HS-5 (cell line): ENCODE measurements at places on chromosomes 2 and 18.

- DNase-seq = no peak
These were observed 119.0 kb downstream of the RPIA start for GRCh38 chr2:88810488-88810887.

GRCh38 chr2:24402242-24403097, 42.1 kb upstream of the ITSN2 start:
- no peak for DNase-seq

GRCh38 chr2:23399674-23400261, 14.8 kb downstream of the KLHL29 start:
- no peak for DNase-seq

DNA sequence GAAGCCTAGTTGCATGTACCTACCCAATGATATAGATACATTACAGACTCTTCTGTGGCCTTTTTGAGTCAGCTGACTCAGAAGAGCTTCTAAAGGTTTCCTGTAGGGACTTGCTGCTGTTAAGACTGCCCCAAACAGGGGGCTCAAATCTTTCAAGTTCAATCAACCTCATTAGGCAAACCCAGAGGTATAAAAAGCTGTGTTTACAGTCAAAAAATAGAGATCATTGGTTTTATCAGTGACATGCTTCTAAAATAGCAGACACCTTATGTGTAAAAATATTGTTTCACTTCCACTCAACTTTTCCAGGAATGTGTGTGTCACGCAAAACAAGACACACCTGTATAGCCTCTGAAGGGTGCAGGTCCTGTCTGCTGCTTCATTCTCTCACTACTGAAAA, 624.3 kb upstream of the FANCL start:
- DNase-seq = no peak

GRCh38 chr2:207240649-207241048, 74.9 kb upstream of the KLF7 start:
- no peak for DNase-seq

GRCh38 chr2:235576337-235576910, 82.6 kb downstream of the AGAP1 start:
- no peak for DNase-seq

DNA sequence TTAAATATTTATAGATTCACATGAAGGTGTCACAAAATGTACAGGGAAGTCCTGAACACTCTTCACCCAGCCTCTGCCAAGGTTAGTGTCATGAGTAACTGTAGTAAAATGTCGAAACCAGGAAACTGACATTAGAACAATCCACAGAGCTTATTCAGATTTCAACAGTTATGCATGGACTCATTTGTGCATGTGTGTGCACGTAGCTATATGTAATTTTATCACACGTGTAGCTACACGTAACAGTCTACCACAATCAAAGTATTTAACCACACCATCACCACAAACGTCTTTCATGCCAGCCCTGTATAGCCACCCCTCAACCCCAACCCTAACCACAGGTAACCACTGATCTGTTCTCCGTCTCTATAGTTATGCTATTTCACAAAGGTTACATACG, 211.7 kb upstream of the REV1 start:
- DNase-seq = no peak

DNA sequence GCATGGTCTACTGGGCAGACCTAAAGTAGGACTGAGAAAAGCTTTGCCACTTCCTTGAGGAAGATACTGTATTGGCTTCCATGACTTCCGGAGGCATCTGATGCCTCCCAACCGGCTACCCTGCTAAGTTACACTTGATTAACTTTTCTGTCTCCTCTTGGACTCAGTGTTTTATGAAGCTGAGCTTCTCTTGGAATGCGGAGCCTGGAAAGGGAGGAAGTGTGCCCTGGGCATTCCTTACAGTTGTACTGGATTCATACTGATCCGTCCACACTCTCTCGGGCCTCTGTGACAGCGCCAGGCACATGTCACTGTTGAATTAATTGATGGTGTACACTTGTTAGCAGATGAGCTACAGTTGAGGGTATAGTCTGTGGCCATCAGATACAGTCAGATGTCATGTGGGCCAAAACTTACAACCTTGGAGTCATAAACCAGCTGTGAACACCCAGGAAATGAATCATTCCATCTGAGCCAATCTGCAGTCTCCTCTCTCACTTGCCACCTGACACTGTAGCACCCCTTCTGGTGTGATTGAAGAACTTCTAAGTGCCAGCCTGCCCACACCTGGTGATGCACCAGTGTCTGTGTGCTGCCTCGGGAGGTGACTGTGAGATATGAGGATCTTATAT, 122.5 kb downstream of the FHOD3 start:
- no peak for DNase-seq

GRCh38 chr18:31647127-31647753, 37.1 kb downstream of the B4GALT6 start:
- no peak for DNase-seq

DNA sequence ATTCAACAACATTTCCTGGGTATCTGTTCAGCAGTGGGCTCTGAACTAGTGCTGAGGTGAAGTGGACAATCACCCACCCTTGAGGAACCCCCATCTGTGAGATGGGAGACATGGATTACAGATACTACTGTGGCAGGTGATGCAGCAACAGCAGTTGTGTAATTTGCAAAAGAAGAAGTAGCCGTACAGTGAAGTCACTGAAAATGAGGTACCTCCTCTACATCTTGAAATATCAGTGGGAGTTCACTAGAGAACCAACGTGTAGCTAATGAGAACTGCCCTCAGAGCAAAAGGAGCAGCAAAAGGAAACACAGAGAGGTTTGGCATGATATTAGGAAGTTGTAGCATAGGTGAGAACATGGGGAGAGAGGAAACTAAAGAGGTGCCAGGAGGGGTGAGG, 41.3 kb downstream of the VSNL1 start:
- no peak for DNase-seq

DNA sequence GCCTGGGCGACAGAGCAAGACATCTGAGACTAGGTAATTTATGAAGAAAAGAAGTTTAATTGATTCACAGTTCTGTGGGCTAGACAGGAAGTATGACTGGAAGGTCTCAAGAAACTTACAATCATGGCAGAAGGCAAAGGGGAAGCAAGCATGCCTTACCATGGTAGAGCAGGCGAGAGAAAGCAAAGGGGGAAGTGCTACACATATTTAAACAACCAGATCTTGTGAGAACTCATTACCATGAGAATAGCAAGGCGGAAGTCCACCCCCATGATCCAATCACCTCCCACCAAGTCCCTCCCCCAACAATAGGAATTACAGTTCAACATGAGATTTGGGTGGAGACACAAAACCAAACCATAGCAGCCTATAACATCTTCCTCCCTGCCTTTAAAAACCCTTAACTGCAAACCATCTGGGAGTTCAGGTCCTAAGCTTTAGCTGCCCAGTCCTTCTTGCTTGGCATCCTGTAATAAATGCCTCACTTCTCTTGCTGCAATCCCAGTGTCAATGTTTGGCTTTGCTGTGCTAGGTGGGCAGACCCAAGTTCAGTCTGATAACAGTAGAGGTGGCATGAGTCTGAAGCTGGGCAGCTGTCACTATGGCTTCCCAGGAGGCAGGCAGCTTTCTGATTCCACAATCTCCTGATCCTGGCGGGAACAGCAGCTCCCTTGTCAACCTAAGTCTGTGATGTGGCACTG, 11.2 kb upstream of the SP5 start:
- DNase-seq = no peak

GRCh38 chr18:49223837-49224529, 236.5 kb downstream of the DYM start:
- no peak for DNase-seq

DNA sequence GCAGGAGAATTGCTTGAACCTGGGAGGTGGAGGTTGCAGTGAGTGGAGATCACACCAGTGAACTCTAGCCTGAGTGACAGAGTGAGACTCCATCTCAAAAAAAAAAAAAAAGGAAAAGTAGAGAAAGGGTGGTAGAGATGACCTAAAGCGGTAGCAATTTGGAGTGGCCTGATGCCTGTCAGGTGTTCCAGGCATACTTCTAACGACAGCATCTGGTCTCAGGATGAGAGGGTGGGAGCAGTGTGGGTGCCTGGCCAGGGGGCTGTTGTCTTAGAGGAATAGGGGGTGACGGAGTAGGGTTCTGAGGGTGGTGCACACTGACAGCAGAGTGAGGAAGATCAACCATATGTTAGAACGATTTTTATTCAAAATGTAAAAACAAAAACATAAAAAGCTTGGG, 21.8 kb downstream of the ZNF236 start:
- DNase-seq = no peak

DNA sequence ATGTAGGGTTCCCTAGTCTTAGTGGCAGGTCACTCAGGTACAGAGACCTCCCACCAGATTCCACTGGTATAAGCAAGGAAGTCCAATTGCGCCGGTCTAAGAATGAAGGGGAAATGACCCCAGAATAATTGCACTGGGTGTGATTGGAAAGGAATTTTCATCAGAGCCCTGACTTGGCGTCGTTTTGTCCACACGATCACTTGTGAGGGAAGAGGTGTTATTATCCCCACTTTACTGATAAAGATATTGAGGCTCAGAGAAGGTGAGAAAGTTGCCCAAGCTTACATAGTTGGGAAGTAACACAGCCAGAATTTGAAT, 61.5 kb downstream of the CIB4 start:
- DNase-seq = no peak

- DNase-seq = peak; percentile 60
These were observed 91.0 kb downstream of the ADCYAP1 start for GRCh38 chr18:995629-996028.

- no peak for DNase-seq
These were observed 45.0 kb upstream of the CREB1 start for GRCh38 chr2:207484444-207485391.

GRCh38 chr2:171389780-171390179, 44.0 kb downstream of the METTL8 start:
- no peak for DNase-seq

DNA sequence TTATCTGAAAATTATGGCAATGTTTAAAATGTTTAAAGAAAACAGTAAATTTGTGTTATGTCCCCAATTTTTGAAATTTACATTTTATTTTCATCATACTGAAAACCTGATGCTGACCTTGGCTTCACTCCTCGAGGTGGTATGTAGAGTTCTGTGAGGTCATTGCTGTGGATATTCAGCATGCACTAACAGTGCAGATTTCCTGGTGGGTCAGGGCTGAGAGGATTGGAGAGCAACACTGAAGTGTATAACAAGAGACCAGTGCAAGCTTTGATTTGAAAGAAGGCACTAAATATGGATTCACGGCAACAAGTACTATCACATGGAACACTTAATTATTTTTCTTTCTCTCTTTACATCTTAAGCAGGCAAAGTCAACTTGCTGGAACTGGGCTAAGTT, 134.1 kb downstream of the SLC8A1 start:
- no peak for DNase-seq

GRCh38 chr2:144509001-144509878, 10.7 kb downstream of the ZEB2 start:
- no peak for DNase-seq

DNA sequence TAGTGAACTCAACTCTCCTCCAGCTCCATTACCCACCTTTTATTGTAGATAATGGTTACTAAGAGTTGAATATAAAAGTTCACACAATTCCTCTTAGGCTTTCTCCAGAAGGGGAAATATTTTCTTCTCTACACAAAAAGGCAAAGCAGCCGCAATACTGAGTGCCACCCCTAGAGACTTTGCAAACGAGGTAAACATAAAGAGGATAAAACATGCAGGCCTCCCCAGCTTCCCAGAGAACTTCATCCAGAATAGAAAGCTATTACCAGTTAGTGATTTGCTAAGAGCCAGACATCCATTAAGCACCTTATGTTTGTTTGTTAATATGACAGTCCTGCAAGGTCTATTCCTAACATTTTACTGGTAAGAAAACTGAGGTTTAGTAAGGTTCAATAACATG, 17.4 kb downstream of the ZNF521 start:
- DNase-seq = no peak

GRCh38 chr18:62285281-62285680, 39.8 kb upstream of the TNFRSF11A start:
- DNase-seq = no peak

GRCh38 chr2:226074391-226074790, 674.9 kb downstream of the NYAP2 start:
- DNase-seq = no peak

GRCh38 chr2:198408171-198408570, 603.8 kb downstream of the PLCL1 start:
- DNase-seq = no peak

DNA sequence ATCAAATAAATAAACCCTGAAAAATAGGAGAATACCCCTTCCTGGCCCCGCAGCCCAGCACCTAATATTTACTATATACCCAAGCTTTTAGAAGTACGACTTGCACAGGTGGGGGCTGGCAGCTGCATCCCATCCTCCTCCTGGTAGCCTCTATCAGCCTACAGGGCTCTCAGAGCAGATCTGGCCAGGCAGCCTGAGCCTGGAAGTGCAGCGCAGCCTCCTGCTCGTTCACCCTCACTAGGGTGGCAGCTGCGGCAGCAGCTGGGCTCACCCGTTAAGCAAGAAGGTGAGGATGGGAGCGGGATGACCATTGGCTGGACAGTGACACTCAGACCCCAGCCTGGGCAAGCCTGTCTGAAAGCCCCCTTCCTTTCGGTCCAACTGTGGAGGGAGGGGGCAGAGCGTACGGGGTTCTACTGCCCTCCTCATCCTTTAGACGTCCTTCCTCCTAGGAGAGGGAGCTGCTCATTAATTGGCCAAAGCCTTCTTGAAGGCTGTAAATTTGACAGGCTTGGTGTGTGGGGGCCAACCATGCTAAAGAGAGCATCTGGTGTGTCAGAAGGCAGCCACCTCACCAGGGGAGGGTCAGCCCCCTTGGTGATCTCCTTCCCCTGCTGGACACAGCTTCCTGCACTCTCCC, 23.3 kb downstream of the MPHOSPH10 start:
- DNase-seq = no peak

- no peak for DNase-seq
These were observed 168.7 kb upstream of the MYO3B start for GRCh38 chr2:170009209-170009608.

DNA sequence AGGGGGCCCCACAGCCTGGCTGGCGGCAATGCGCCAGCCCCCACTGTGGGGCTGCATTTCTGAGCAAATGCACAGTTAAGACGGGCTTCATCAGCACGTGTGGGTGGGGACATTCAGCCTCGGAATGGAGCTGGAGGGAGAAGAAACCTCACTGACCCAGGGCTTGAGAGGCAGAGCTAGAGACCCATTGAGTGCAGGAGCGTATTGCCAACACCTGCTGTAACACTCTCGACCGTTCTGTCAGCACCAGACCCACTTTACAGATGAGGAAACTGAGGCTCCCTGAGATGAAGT, 200.9 kb upstream of the RAB6C start:
- DNase-seq = no peak
